Activated CD4-positive, alpha-beta T cell treated with anti-CD3 and anti-CD28 coated beads, Interleukin-2, amount 50 U/mL, for 1 hour (primary cell): ENCODE measurements at places on chromosomes 11 and 22.

DNA sequence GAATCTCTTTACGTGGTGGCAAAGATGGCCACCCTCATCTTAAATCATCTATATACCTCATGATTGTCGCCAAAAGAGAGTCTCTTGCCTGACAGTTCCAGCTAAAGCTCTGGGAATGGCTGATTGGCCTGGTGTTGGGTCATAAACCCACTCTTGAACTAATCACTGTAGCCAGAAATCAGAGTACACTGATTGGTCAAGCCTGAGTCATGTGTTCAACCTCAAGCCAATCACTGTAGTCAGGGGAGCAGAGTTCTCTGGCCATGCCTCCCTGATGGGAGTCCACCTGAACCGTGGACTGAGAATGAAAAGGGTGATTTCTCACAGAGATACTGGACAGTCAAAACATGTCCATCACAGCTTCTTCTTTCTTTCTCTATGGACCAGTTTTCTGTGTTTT is 45.8 kb downstream of the RCN1 start:
- no peak for DNase-seq

- DNase-seq = no peak
Observed at GRCh38 chr11:128398517-128399250, 188.7 kb downstream of the ETS1 start.

DNA sequence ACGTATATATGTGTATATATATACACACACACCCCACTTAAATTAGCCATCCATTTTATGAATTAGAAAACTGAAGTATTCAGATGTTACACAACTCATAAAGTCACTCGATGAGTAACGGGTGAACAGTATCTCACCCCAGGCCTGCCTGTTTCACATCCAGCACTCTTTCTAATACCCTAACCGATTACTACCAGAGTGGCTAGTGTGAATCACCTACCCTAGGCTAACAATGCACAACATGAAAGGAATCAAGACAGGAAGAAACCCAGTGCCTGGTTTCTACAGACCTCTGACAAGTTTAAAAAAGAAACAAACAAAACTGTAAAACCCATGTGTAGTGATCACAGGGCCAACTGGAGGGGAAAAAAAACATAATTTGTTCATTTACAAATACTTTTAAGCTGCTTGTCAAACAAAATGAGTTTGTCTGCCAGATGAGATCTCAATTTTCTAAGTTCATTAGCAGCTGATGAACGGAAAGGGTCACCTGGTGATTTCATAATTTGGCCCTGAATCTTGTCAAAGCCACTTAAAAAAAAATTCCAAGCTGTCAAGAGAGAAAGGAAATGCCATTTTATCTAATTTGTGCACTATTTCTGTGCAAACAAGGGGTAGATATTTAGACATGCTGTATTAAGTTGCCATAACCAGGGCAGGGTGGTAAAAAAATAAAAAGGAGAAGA is 134.8 kb downstream of the LARGE1 start:
- no peak for DNase-seq

DNA sequence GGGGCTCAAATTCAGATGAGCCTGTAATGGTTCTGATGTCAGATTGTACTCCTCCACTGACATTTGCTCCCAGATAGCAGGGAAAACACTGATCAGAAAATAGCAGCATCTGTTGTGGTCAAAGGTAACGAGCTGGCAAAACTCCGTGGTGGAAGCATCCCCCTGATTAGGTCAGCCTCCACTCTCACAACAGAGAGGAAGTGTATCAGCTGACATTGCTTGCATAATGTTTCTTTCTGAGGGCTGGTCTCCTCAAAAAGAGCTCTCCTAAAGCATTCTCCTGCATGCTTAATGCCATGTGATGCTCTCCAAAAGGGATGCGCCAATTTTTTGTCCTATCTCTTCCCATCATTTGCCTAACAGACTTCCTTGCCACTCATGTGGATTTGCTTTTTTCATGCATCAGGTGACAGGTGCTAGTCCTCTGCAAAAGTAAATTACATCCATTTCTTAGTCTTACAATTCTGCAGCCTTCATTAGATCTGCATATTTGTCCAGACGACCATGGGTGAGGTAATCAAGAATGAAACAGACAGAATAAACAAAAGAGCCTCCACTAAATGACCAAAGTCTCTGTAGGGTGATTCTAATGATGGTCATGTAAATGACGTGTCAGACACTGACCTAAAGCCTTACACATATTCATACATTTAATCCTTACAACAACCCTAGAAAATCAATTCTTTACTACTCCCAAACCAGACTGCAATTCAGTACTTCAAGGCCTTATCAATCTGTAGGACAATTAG is 6.4 kb upstream of the TENM4 start:
- DNase-seq = no peak

DNA sequence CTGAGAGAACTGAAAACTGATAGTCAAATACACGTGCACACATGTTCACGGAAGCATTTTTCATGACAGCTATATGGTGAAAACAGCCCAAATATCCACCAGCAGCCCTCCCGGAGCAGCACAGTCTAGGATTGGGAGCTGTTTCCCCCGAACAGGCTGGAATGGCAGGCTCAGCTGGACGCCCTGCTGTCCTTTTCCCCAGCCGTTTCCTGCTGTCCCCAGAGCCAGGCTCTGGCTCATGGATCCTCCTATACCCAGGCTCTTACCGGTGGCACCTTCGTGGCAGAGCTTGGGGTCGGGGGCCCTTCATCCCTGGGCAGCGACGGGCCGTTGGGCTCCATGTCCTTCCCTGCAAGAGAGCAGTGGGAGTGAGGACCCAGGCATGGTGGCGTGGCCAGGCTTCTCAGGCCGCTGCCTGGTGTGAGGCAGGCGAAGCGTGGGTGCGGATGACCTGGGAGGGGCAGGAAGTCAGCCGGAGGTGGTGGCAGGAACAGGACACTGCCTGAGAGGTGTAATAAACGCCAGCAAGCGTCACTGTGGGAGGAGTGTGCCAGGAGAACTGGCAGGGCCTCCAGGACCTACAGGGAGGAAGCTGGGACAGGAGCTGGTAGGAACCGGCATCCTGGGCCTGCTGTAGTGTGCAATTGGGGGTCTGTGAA is 38.8 kb downstream of the OSBPL5 start:
- DNase-seq = no peak

DNA sequence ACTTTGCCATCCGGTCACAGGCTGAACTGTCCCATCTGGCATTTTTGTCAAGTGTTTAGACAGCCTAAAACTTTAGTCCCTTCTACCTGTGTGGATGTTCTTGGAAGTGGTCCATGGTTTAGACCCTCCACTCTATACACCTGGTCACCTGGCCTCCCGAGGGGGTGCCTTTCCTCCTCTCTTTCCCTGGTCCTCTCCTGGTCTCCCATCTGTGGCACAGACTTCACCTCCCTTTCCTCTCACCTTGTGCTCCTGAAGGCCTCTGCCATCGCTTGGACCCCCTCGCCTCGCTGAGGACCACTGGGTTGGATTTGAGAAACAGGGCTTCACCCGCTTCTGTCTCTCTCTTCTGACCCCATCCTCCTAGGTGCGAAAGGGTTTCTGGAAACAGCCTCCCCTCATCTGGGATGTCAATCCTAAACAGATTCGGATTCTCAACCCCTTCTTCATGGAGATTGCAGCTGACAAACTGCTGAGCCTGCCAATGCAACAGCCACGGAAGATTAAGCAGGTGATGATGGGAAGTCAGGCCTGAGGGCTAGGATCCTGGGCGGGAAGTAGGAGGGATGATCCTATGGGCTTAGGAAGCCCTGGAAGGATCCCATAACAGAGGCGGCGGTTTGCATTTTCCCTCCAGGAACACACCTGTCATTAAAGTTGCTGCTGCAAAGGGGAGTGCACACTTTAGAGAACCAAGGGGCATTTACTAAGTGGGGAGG is 53.6 kb downstream of the ST3GAL4 start:
- DNase-seq = no peak

DNA sequence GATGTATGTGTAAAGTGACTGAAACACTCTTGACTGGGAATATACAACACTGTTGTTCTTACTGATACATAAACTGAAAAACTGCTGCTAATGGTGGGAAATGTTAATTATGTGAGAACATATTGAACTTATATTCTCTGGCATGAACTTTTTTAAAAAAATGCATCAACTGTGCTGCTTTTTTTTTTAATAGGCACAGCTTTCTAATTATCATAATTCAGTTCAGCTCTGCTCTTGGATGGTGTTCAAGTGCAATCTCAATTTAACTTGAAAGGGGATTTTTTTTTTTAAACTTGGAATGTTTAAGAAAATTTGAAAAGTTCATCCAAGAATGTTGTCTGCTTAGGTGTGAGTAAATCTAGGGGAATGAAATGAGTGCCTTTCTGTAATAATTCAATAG is 5.2 kb downstream of the TEAD1 start:
- DNase-seq = no peak

GRCh38 chr11:39149214-39149613 is 2310.2 kb downstream of the LRRC4C start:
- DNase-seq = no peak

DNA sequence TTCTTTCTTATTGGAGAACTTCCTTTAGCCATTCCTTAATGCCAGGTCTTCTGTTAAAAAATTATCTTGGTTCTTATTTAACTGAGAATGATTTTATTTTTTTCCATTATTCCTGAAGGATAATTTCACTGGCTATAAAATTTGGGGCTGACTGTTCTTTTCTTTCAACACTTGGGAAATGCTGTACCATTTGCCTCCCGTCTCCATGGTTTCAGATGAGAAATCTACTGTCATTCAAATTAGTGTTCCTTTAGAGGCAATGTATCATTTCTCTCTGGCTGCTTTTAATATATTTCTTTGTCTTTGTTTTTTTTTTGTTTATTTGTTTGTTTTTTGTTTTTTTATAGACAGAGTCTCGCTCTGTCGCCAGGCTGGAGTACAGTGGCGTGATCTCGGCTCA is 51.8 kb upstream of the SMTN start:
- no peak for DNase-seq

GRCh38 chr11:102581066-102581465 is 44.1 kb downstream of the MMP20 start:
- DNase-seq = no peak

- DNase-seq = peak; percentile 53
Observed at GRCh38 chr11:118398791-118399559, 2.4 kb upstream of the ATP5MG start.

DNA sequence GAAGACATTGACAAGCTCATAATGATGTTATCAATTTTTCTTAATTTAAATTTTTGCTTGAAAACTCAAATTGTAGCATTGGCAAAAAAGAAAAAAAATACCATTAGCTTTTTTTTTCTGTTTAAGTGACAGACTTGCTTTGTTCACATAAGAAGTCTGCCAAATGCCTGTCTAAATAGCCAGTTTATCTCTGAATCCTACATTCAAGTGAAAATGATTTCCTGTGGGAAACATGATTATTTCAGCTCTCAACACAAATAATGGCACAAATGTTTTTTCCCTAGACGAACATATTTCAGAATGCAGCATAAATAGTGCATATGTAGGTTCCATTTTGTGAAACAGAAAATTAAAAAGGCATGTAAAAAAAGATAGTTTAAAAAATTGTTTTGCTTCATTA is 23.5 kb downstream of the TYR start:
- no peak for DNase-seq

DNA sequence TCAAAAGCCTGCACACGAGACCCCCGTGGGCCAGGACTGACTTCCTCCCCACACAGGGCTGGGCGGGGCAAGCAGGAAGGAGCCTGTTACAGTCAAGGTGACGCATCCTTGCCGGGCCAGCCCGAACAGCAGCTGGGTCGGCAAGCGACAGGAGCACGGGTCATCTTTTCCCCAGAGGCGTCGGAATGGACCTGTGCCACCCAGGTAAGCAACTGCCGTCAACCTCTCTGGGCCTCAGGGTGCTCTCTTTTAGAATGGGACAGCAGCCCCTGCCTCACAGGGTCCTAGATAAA is at the start of gene CYTH4:
Gene CYTH4 (plus strand): TSS at position 124 of the 293 bp plus-strand sequence. CDS start 62 bp downstream, at position 186.
- DNase-seq = peak; percentile 81

GRCh38 chr11:72483412-72484186 is 49.3 kb upstream of the CLPB start:
- no peak for DNase-seq

- no peak for DNase-seq
Observed at GRCh38 chr11:14393889-14394288, 34.9 kb upstream of the RRAS2 start.

DNA sequence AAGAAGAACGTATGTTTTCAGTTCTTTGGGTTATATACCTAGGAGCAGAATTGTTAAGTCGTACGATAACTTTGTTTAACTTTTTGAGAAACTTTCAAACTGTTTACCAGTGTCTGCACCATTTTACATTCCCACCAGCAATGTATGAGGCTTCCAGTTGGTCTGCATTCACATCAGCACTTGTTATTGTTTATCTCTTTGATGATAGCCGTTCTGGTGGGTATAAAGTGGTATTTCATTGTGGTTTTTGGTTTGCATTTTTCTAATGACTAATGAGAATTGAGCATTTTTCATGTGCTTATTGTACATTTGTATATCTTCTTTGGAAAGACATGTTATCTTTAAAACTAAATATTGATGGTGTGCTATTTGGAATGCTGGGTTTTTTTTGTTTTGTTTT is 59.8 kb downstream of the KDM2A start:
- DNase-seq = no peak

DNA sequence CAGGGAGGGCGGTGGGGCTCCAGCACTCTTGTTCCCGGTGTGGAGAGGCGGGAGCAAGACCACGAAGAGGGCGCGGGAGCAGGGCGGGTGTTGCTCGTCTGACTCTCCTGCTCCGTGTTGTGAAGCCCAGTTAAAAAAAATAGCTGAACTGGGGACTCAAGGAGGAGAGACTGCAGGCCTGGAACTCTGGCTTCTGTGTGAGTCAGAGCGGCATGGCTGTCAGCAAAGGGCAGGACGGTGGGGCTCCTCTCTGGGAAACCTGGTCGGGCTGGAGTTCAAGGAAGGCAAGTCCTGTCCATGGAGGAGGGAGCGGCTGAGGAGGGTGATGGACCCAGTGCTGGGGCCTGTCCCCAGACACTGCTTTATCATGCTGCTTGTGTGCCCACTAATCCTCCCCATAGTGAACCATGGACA is 152.3 kb downstream of the FEZ1 start:
- DNase-seq = no peak

GRCh38 chr11:2517016-2517385 is 72.2 kb downstream of the KCNQ1 start:
- DNase-seq = no peak

GRCh38 chr11:69674267-69674885 is 777 bp downstream of the LTO1 start:
- peak; percentile 17 for DNase-seq

DNA sequence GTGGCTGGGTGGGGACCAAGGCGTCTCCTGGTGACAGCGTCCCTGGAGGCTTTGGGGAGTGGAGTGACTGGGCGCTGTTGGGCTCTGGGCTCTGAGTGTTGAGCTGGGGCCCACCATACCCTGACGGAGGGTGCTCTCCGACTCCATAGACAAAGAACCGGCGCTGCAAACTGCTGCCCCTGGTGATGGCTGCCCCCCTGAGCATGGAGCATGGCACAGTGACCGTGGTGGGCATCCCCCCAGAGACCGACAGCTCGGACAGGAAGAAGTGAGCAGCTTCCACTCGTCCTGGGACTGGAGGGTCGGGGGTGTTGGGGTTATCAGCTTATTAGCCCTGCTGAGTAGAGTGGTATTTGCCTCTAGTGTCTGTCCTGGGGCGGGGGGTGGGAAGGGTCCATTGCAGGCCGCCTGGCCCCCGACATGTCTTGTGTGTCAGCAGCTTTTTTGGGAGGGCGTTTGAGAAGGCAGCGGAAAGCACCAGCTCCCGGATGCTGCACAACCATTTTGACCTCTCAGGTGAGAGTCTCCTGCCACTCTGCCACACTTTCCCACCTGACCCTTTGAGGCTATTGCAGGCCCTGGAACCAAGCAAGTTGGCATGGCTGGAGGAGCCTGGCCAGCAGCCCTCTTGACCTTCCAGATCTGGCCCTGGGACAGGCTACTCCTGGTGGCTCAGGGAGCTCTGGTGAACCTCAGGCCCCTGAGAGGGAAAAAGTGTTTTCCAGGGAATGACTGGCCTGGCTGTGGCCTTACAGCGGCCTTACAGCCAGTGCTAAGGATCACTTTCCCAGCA is 7.6 kb downstream of the CLDN5 start:
- no peak for DNase-seq
